Activated CD4-positive, CD25-positive, alpha-beta regulatory T cell (primary cell): ENCODE measurements at places on chromosomes 16 and 17.
A peak's percentile ranks its signal among the peaks of the same experiment; 100 is the strongest.

- peak; percentile 39 for DNase-seq
Observed at GRCh38 chr17:17971431-17972125, 622 bp downstream of the TOM1L2 start.

DNA sequence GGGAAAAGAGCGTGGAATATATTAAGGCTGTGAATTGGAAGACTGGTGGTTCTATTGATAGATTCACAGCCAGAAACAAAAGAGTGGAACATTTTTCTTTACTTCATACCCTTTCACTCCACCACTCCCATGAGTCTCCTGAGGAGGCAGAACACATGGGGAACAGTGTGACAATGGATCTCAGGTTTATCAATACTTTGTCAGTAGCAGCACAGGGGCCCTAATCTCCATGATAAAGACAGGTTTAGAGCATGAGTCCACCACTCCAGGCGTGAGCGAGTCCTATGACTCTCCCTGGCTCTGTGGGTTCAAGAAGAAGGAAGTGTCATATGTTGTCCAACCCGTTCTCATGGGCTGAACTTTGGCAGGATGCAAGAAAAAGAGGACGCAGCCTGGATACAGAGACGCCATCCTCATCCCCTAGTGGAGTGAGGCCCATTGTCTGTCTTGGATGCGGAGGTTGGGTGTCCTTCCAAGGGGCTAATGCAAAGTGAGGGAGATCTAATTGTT lies 361.2 kb downstream of the TMEM114 start:
- DNase-seq = no peak

DNA sequence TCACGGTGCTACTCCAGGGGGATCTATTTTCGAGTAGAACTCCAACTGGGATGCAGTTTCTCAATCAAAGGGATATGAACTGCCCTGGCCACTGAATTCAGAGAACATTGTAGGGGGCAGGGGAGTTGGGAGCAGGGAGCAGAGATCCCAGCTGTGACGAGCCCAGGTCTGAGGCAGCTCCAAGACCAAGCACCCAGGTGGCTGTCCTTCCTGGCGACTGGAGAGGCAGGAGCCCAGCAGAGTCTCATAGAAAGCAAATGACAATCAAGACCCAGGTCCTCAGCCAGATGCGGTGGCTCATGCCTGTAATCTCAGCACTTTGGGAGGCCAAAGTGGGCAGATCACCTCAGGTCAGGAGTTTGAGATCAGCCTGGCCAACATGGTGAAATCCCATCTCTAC lies 60.1 kb downstream of the TK2 start:
- no peak for DNase-seq

DNA sequence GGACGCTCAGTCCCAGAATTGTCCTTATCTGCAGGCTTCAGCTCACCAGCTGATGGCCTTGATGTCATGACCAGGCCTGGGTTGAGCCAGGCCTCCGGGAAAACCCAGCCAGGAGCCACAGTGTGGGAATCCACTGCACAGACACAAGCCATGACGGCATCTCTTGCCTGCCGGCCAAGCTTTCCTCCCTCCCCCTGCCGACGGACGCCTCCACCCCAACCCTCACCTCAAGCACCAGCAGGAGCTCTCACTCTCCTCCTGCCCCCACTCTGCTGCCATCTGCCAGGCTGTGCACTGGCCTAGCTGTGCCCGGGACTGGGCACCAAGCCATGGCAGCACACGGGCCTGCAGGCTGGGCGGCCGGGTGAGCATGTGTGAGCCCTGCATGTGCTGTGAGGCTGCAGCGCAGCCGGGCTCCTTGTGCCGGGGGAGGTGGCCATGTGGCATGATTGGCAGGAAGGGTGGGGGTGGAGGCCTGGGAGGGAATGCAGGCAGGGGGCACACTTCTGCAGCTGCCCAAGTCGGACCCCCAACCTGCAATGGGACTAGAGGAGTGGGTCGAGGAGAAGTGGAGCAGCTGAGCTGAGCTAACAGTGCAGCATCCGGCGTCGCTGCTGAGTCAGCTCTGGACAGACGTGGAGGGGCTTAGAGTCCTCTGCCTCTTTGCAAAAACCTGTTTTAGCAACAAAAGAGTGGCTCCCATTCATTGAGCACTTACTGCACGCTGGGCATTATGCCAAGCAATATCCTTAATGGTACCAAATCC lies 268.5 kb downstream of the CBLN1 start:
- DNase-seq = no peak

- DNase-seq = no peak
Observed at GRCh38 chr17:72334205-72334604, 213.4 kb downstream of the SOX9 start.

- no peak for DNase-seq
Observed at GRCh38 chr17:82872591-82873520, 33.0 kb upstream of the ZNF750 start.

DNA sequence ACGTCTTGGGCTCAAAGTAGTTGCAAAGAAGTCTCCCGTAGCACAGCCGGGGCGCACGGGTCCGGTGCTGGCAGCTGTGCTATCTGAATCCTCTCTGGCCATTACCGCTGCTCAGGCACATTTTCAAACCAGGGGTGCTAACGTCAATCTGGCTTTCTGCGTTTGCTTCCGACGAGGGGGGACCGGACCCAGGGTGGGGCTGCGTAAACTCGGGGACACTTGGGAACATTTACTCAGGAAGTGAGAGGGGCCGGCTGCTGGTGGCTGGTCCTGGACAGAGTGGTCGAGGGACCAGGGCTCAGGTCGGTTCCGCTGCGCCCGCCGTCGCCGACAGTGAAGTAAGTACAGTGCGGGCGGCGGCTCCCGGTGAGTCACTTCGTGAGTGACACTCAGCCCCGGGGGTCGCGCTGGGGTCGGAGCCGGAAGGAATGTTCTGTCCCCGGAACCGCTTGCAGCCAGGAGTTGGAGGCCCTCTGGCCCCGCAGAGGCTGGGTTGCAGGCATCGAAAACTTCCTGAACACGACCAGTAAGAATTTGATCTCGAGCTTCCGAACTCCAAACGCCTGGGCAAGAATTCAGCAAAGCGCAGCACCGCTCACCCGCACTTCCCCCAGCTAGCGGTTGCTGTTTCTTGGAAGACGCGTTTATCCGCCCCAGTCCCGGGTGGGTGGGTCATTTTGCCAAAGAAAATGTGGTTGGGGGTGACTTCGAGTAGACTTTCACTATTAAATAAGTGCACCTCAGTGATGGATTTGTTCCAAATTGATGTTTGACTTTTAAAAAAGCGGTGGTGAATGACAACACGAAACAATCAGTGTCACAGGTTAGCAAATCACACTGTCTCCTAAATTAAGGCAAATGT lies 1.4 kb upstream of the HS3ST3B1 start:
- no peak for DNase-seq

DNA sequence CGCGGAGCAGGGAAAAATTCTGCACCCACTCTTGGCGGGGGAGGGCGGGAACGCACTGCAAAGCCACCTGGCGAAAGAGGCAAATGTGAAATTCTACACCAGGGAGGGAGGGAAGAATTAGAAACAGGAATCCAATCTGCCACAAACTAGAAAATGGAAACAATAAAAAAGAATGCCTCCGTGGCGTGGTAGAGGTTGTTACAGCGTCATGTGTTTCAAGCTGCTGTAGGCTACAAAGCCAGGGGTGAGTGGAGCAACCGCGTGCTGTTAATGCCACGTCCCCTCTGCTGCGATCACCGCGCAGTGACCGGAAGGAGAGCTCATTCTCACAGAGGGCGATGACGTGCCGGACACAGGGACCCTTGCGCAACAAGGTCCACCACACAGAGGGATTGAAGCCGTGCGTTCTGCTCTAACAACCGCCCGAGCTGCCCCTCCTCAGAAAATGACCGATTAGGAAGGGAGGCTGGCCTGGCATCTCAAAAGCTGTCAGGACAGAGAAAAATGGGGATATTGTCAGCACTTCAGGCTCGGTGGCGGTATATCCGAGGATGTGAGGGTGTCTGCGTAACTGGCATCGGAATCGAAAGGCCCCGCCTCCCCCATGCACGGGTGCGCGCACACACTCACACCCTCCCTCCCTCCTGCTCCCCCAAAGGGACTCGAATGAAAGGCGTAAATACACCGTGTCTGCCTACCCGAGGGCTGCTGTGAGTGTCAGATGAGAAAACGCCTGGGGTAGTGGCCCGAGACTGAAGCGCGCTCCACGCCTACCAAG lies 70.8 kb upstream of the TNRC6C start:
- peak; percentile 49 for DNase-seq

- no peak for DNase-seq
Observed at GRCh38 chr16:27198451-27199234, 4.7 kb upstream of the KDM8 start.

GRCh38 chr16:23318639-23319038 lies 16.5 kb downstream of the SCNN1B start:
- no peak for DNase-seq

DNA sequence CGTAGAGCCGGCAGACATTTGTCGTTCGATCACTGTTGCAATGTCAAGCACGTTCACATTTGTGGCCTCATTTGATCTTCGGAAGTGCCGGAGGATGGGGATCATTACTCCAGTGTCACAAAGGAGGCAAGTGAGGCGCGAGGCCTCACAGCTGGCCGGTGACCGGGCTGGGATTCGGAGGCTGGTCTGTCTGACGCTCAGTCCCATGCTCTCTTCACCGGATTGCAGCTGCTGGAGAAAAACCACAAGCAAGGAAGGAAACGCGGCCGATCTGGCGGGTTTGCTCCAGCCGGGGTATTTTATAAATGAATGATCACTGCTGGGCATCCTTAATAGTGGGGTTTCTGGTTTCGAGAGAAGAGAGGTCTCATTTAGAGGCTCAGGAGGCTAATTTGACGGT lies 127.8 kb downstream of the OR1D5 start:
- no peak for DNase-seq

GRCh38 chr16:85527042-85527766 lies 85.9 kb upstream of the GSE1 start:
- no peak for DNase-seq

GRCh38 chr16:85124636-85125346 lies 12.5 kb upstream of the CIBAR2 start:
- no peak for DNase-seq

DNA sequence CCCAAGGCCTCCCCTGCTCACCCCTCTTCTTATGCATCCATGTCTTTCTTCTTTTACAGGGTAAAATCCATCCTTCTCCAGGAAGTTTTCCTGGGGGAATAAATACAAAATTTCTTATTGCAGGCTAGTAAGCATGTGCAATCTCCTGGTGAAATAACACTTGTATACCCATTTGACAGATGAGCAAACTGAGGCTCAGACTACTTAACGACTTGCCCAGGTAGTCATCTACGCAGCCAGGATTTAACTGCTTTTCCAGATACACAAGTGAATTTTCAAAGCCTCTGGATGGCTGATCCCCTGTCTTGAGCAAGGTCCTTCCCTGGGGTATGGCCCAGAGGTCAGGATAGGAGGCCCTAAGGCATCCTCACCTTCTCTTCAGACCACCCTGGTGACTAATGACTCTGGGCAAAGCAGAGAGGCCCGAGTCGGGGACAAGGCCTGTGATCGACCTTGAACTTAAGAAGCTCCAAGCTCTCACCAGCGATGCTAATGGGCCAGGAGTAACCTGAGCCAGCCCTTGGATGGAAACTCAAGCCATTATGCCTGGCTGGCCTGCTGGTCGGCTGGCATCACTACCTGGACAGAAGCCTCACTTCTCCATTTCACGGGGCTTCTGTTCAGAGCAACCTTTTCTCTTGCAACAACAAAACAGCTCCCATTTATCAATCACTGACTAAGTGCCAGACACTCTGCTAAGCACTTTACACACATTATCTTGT lies 33.1 kb downstream of the ZNF423 start:
- DNase-seq = no peak

- DNase-seq = no peak
Observed at GRCh38 chr17:58532555-58532951, 18.1 kb upstream of the MTMR4 start.

GRCh38 chr17:35920229-35920628 lies 10.3 kb downstream of the RDM1 start:
- no peak for DNase-seq

- no peak for DNase-seq
Observed at GRCh38 chr16:11610121-11610505, 23.4 kb upstream of the LITAF start.

DNA sequence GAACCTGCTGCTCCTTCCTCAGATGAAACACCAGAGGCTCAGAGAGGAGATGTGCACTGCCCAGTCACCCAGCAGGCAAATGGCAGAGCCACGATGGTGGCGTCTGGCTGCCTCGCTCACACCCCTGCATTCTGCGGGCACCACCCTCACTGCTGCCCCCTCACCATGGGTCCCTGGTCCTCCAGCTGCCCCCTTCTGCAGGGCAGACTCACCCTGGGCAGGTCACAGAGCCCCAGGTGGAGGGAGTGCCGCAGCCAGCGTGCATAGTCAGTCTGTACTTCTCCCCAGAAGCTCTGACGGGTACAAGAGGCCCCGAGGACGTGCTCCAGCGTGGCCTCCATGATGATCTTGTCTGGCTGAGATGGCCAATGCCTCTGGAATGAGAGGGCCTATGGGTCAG lies 52.9 kb downstream of the RMI2 start:
- no peak for DNase-seq

- no peak for DNase-seq
Observed at GRCh38 chr16:10171221-10171620, 11.0 kb downstream of the GRIN2A start.

GRCh38 chr16:57647136-57647875 lies 18.9 kb downstream of the ADGRG1 start:
- DNase-seq = no peak

DNA sequence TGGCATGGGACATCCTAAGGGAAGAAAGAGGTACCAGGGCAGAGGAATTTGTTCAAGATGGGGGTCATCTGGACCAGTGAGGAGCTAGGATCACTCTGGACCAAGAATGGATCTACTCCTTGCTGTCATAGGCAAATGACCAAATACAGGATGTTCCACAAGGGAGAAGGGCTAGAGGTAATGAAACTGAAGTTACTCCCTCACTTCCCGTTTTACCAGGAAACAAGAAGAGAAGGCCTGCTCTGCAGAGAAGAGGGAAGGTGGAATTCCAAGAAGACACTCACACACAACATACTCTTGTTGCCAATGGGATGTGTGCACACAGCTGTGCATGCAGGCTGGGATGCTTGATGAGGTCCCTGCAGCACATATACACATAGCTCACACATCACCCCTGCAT lies 38.6 kb downstream of the NEUROD2 start:
- no peak for DNase-seq

GRCh38 chr17:67080804-67081203 lies 36.5 kb downstream of the CACNG1 start:
- DNase-seq = no peak

DNA sequence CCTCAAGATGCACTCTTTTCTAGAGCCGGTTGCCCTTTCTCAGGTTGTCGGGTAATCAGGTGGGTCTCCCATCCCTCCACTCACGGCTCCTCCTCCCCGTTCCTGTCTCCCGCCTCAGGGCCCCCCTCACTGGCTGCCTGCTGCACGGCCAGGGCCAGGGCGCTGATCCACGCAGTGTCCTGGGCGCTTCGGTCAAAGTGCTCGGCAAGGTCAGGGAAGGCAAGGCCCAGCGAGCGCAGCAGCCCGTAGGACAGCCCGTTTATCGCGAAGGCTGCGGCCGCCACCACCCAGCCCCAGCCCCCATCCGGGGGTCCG lies 753 bp downstream of the SLC16A11 start:
- DNase-seq = no peak
